ENCODE measurements at places on chromosomes 13 and 19.

GRCh38 chr19:55372316-55373081, 2.2 kb upstream of the IL11 start:
- peak; percentile 51 for DNase-seq

DNA sequence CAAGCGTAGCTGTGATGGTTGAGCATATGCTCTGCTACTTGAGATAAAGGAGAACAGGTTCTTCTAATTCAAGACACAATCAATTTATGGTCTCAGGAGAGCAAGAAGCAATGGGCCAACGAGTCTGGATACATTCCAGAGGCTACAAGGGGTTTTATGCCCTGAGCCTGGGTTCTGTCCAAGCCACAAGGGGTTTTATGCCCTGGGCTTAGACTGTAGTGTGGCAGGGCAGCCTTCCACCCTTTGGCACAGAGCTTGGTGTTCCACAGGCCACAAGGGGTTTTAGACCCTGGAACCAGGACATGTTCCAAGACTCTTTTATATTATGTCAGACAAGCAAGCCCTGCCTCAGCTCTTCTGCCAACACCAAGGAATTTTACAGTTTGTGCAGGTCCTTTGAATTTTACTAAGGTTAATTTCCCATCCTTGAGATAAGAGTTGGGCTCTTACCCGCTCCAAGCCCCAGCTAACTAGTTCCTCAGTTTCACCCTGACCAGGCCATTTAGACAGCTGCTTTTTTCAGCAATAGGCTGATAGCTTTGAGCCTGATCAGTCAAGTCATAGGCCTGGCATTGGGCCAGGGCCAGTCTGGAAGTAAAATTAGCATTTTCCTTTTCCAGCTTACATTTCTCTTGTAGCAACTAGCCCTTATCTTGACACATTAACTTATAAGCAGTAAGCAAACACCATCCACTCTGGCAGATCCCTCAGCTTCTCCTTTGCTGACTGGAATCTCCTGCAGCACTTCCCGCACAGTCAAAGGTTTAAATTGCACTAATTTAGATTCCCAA, 95.0 kb downstream of the ZNF737 start:
- DNase-seq: no peak

GRCh38 chr19:38402623-38402966, 298 bp upstream of the FAM98C start:
- DNase-seq: no peak

DNA sequence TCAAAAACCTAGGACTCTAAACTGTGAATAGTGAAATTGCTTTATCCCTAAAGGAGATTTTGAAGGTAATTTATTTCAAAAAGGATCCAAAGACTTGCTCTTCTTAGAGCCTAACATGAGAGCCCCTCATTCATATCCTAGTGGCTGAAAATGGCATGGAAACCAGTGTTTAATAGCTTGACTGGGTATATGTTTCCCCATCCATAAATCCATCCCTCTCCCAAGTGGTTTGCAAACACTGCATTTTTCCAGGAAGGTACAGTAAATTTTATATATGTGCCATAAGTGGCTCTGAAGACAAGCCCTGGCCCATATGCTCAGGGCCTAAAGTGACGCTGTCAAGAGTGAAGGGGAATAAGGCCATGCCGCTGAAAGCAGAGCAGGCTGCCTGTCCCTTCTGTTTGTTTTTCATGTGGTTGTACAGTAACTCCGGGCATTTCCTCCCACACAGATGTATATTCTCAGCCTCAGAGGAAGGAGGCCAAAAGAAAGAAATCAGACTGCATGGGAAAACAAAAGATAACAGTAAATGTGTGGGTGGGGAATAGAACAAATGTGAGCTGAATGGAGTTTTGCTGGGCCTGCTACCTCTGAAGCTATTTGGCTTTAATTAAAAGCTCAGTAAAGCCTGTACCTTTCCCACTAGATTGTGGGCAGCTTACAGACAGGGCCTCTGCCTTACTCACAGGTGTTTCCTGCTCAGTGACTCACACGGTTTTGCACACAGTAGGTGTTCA, 181.9 kb downstream of the PCDH9 start:
- no peak for DNase-seq

DNA sequence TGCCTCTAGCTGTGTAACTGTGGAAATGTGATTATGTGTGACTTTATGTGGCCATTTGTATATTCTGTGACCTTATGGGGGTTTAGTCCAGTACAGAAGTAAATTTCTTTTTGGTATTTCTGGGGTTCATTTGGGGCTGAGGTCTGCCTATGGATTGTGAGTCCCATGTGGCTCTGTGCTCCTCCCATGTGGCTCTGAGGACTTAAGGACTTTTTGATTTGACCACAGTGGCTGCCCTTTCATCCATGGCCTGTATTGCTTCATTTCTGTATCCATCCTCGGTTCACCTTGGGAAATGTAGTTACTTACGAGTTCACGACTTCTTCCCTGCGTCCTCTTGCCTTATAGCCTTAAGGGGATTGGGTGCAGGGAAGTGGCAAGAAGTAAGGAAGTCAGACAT, 1.0 kb downstream of the ZNF420 start:
- DNase-seq: no peak

DNA sequence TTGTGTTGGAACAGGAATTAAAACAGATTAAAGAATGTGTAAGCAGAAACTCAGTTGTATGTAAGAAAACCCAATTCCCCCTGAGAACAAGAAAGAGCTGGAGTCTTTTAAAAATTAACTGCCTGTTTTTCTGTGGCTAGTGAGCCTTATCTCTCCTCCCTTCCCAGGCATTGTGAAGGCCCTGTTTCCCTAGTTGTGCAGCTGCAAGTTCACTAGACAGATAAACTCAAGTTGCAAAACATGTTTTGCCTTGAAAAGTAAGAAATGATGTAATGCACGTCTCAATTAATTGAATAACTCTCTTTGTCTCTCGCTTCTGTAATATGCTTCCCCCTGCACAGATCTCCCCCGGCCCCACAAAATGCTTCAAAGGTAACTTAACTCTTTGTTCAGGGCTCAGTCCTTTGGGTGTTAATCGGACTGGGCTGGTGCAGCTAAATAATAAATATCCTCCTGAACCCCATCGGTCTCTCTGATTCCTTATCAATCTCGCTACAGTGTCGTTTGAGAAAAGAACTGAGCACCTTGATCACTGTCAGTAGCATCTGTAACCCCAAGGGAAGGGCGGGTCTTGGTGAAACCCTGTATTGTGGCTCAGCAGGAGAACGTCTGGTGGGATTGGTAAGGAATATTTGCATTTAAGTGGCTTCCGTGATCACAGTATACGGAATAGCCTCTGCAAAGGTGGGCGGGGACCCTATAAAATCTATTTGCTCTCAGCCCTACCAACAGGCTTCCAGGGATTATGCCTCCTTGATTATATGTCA, 1.6 kb upstream of the ZNF556 start:
- DNase-seq: no peak

DNA sequence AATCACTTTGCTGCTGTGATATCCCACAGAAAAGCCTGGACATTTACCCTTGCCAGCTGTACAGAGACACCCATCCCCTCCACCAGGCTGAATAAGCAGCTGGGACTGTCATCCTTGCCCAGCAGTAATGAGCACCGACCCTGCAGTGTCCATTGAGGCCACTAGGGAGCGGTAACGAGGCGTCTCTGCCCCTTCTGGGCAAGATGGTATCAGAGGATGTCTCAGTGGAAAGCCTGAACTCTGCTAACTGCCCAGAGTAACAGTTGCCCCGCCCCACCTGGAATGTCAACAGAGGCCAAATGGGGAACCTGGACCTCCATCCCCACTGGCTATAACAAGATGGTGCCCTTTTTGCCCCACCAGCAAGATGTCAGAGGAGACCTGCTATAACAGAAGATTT, 22.8 kb upstream of the CEACAM20 start:
- DNase-seq: no peak
